ENCODE measurements at places on chromosomes 2 and 18. TPM values are rescaled to one million over a fixed set of nuclear protein-coding genes. Genes with fewer than 3 reads are reported as not detected.
A peak's percentile ranks its signal among the peaks of the same experiment; 100 is the strongest.

EFR3B gene
- total RNA-seq = 0.51 TPM

TMEM163 gene
- not detected for total RNA-seq

DNA sequence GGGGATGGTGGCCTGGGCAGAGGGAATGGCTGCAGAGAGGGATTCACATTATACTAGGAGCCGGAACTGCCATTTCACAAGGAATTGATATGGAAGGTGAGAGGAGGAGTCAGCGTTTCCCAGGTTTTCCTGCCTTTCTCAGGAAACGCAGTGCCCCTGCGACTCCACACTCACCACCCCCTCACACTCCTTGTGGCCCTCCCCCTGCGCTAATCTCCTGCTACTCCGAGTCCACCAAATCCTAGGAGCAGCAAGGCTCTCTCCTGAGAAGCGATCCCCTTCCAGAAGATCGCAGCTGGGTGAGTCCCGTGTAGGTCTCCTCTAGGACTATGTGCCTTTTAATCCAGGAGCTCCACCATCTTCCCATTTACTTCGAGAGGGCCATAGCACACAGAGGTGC is 140.6 kb downstream of the VAPA start:
- H3K36me3 ChIP-seq = no peaks in the 10 kb centered on the region
- no peak overlapping the region for H3K4me3 ChIP-seq
- no peak for DNase-seq
- H3K27me3 ChIP-seq = no peaks in the 10 kb centered on the region
- H3K4me1 ChIP-seq = peaks cover 18% of the 10 kb centered on the region

- H3K27ac ChIP-seq = no peak overlapping the region
- H3K4me1 ChIP-seq = no peaks in the 10 kb centered on the region
- no peak for DNase-seq
- H3K27me3 ChIP-seq = peaks cover 2% of the 10 kb centered on the region
- no peak overlapping the region for H3K4me3 ChIP-seq
Observed at GRCh38 chr2:102304711-102305611, 6.4 kb upstream of the IL1RL1 start.

- no peak overlapping the region for H3K27ac ChIP-seq
- H3K4me1 ChIP-seq = no peaks in the 10 kb centered on the region
- no peaks in the 10 kb centered on the region for H3K36me3 ChIP-seq
- no peak overlapping the region for H3K4me3 ChIP-seq
- no peaks in the 10 kb centered on the region for H3K27me3 ChIP-seq
Observed at GRCh38 chr2:53641290-53641689, 126.3 kb upstream of the CHAC2 start.

- DNase-seq = no peak
- no peaks in the 10 kb centered on the region for H3K4me1 ChIP-seq
- H3K36me3 ChIP-seq = no peaks in the 10 kb centered on the region
- H3K27ac ChIP-seq = no peak overlapping the region
- H3K4me3 ChIP-seq = no peak overlapping the region
Observed at GRCh38 chr2:239438995-239439753, 38.4 kb upstream of the HDAC4 start.

- H3K4me3 ChIP-seq = no peak overlapping the region
- peak; percentile 49 for DNase-seq
- no peaks in the 10 kb centered on the region for H3K4me1 ChIP-seq
- no peaks in the 10 kb centered on the region for H3K36me3 ChIP-seq
Observed at GRCh38 chr2:199230091-199230490, 227.6 kb downstream of the SATB2 start.

DNA sequence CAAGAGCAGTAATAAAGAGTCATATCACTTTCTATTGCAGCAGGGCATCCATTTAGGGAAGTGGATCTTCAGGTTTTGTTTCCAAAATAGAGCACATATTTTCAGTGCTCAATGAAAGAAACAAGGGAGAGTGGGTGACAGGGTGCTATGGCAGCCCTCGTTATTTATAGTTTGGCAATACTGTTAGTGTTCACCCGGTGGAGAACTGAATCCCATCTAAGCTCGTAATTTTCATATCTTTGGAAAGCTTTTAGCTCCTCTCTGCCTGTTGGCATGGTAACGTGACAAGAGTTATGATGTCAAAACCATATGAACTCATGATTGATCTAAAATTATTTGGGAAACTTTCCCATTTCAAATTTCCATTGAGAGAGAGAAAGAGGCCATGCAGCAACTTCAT is 331.9 kb downstream of the LRRTM1 start:
- no peak for DNase-seq
- H3K27me3 ChIP-seq = no peaks in the 10 kb centered on the region
- H3K36me3 ChIP-seq = no peaks in the 10 kb centered on the region
- H3K27ac ChIP-seq = no peak overlapping the region
- no peaks in the 10 kb centered on the region for H3K4me1 ChIP-seq
